ENCODE measurements at places on chromosomes 16 and 17.
A peak's percentile ranks its signal among the peaks of the same experiment; 100 is the strongest.

DNA sequence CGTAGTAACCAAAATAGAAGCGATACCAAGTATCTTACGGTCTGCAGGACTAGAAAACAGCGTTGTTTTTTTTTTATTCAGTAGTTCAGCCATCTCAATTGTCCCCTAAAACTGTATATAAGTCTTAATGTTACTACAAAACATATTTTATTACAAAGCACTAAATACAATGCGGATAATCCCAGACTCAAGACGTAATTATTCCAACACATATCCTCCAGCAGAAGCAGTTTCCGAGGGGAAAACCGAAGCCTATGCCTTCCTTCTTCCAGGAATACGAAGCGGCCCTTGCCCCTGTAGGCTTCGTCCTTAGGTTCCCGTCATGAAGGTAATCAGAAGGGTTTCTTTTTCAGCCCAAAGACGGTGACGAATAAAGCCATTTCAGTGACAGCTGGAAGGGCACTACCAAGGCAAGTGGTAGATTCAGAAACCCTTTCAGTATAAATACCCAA, 2.3 kb downstream of the TMEM107 start:
- no peak for DNase-seq

GRCh38 chr16:1781758-1782407, 488 bp downstream of the SPSB3 start:
- peak; percentile 26 for DNase-seq

- DNase-seq: no peak
These were observed 30.8 kb downstream of the GINS2 start for GRCh38 chr16:85657996-85658395.

DNA sequence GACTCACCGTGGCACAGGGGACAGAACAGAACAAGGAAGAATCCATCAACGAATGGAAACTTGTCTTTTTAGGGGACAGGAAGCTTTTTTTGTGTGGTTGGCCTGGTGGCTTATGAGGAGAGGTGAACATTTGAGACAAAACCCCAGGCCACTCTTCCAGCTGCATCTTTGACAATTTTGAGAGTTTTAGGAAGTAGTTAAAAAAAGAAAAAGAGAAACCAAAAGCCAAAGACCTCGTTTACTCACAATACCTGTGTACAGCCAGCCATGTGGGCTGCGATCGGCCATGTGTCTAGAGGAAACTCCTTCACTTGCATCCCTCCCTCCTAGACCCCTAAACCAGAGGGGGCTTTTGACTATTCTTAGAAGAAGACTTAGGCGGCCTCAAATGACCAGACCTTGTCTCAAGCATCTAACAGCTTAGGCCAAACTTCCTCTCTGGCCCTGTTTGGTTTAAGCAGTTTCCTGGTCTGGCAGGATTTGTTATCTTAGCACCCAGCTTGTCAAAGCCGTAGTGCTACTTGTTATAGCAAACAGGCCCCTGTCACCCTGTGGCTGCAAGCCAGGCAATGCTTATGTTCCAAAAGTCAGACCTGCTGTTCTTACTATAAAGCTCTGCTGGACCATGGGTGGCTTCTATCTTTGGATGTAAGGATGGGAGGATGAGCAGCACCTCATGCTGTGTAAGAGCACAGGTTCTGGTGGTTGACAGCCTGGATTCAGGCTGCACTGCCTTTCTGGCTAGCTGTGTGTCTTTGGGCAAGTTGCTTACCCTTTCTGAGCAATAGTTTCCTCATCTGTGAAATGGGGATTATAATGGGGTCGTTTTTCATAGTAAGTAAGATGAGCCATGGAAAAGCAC, 17.7 kb downstream of the KSR1 start:
- peak; percentile 84 for DNase-seq

DNA sequence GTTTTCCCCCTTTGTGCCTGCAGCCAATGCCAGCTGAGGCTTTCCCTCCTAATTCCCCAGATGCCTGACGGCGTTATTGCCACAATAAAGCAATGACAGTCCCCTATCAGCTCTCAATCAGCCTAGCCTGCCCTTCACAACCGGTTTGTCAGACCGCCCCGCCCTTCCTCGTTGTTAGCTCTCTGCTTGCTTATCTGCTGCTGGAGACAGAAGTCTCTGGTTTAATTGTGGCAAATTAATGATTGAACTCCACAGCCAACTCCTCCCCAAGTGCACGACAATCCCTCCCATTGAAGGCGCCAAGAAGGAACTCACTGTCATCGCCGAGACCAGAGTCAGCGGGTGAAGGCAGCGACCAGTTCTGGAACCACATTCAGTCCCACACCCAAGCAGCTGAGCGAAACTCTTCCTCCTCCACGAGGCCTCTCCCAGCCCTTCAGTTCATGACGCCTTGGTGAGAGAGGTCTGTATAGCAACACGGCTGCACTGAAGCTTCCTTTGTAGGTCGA, 474.4 kb downstream of the SLC39A11 start:
- no peak for DNase-seq

Data from endothelial cell of umbilical vein (primary cell).